Heart left ventricle (tissue), 16 donors: ENCODE measurements at places on chromosomes 12 and 14. TPM values are rescaled to one million over a fixed set of nuclear protein-coding genes. Genes with fewer than 3 reads are reported as not detected.

FOXG1 gene
- not detected for polyA plus RNA-seq

DNA sequence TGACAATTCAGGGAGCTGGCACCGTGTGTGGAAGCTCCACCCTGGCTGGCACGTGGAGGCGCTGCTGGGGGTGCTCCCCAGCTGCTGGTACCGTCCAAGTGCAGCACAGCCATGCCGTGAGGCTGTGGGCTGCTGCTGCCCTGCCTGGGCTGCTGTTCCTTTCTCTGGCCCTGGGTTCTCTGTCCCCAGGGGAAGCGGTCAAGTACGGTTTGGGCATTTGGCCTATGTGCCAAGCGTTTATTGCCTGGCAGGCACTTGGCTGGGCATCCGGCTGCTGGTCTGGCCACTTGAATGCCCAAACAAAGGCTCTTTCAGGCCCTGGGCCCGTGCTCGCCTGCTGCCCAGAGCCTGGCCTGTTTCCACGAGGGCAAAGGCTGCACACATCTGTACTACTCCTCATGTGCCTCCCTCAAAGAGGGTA lies 39.6 kb downstream of the RHOF start:
- DNase-seq: peak; percentile 68

- DNase-seq: no peak
Measured at GRCh38 chr12:68959143-68959858, 26.3 kb upstream of the CPM start.

- peak; percentile 67 for DNase-seq
Measured at GRCh38 chr12:131046813-131047788, 93.4 kb downstream of the ADGRD1 start.
